ENCODE measurements at places on chromosomes 16 and 17.

DNA sequence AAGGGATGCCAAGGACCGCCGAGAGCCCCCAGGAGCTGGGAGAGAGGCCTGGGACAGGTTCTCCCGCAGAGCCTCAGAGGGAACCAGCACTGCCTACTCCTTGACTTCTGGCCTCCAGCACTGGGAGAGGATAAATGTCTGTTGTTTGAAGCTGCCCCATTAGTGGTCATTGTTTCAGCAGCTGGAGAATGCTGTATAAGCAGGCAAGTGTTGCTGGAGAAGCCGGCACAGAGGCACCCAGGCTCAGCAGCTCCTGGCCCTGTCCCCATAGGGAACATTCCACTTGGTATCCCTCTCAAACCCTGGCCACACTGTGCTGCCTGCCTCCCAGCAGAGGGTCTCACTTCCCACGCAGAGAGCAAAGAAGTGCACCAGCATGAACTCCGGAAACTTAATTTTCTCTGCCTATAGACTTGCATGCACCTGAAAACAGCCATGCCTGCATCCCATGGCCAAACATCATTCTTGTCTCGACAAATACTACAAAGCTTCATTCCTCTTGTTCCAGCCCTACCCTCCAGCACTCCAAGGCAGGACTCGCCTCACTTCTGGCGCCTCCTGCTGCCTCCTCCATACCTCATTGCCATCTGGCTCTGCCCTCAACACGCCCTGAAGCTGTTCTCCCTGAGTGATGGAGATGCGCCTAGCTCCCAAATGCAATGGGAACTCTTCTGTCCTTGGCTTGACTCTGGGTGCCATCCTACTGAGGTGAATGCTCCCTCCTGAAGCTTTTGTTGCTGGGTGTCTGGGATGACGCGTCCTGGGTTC lies 88.1 kb downstream of the DNAH17 start:
- no peak for DNase-seq

- DNase-seq: no peak
Measured at GRCh38 chr17:7523033-7523432, 25.8 kb upstream of the TNFSF12 start.

DNA sequence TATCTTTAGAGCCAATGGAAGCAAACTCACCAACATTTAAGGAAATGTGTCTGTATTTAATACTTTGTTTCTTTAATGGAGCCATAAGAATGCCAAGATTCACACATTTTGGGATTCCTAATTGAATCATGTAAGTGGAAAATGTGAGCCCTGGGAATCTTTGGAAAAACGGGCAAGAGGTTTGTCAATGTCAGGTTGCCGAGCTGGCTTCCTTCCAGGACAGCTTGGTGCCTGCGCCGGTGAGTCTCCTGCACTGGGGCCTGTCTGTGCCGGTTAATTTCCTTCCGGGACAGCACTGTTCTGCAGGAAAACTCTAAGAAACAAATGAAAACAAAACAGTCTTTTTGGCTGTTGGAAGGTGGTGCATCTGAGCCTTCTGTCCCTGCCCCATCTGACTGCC lies 210.6 kb downstream of the HAPSTR1 start:
- DNase-seq: no peak

- no peak for DNase-seq
Measured at GRCh38 chr17:58621174-58621573, 70.7 kb downstream of the TEX14 start.

- no peak for DNase-seq
Measured at GRCh38 chr16:90061437-90061836, 15.7 kb downstream of the PRDM7 start.

Data from neuronal stem cell (in vitro differentiated cells).